ENCODE measurements at places on chromosomes 2 and 18. TPM values are rescaled to one million over a fixed set of nuclear protein-coding genes. Genes with fewer than 3 reads are reported as not detected.
A peak's percentile ranks its signal among the peaks of the same experiment; 100 is the strongest.

DNA sequence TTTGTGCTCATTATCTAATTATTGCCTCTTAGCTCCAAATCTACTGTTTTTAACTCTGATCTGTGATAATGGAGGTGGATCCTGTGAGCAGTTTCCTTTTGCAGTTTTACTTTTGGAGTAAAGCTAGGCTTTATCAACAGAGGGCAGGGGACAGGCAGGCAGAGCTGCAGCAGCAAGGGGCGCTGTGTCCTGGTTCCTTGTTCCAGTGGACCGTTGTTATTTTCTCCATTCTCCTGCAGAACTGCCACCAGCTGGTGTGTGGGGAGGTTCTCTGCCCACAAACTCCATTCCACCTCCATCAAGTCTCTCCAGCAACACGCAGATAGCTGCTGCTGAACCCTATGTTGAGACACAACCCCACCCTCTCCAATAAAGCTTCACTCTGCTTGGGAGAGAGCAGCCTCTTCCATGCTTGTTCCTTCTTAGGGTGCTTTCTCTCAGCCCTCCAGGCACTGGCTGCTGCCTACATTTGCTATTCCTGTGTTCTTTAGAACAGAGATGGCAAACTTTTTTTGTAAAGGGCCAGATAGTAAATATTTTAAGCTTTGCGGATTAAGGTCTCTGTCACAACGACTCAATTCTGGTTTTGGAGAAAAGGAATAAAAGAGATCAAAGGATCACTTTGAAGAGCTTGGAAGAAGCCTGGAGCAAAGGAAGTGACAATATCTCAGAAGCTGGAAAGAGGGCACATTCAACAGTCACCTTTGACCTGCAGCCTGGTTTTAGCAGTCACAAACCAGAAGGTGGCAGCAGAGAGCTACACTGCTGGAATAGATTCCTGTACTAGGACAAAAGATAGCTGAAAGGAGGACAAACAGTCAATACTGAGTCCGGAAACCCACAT is 208.8 kb downstream of the CCDC178 start:
- H3K36me3 ChIP-seq: no peaks in the 10 kb centered on the region
- peak; percentile 94 for DNase-seq
- H3K4me3 ChIP-seq: no peak overlapping the region

The HOXD11 gene
- total RNA-seq: not detected

- H3K36me3 ChIP-seq: no peaks in the 10 kb centered on the region
- H3K27ac ChIP-seq: no peak overlapping the region
- no peak for DNase-seq
- no peaks in the 10 kb centered on the region for H3K4me1 ChIP-seq
- no peak overlapping the region for H3K4me3 ChIP-seq
Measured at GRCh38 chr2:118705032-118705431, 142.4 kb downstream of the EN1 start.

The MC4R gene
- not detected for total RNA-seq

GRCh38 chr2:191148281-191148680 is 2.5 kb downstream of the STAT4 start:
- H3K27ac ChIP-seq: no peak overlapping the region
- no peaks in the 10 kb centered on the region for H3K4me1 ChIP-seq
- no peak for DNase-seq
- no peak overlapping the region for H3K4me3 ChIP-seq
- peaks cover 4% of the 10 kb centered on the region for H3K36me3 ChIP-seq

The GRHL1 gene
- total RNA-seq: 3.3 TPM

GRCh38 chr2:22326250-22326649 is 1058.7 kb upstream of the KLHL29 start:
- no peak overlapping the region for H3K4me3 ChIP-seq
- H3K36me3 ChIP-seq: no peaks in the 10 kb centered on the region
- no peaks in the 10 kb centered on the region for H3K27me3 ChIP-seq
- DNase-seq: no peak
- no peak overlapping the region for H3K27ac ChIP-seq
- peaks cover 5% of the 10 kb centered on the region for H3K4me1 ChIP-seq

GRCh38 chr18:47758000-47758399 is 172.5 kb downstream of the SMAD2 start:
- H3K27ac ChIP-seq: no peak overlapping the region
- no peaks in the 10 kb centered on the region for H3K36me3 ChIP-seq
- H3K27me3 ChIP-seq: no peaks in the 10 kb centered on the region

DNA sequence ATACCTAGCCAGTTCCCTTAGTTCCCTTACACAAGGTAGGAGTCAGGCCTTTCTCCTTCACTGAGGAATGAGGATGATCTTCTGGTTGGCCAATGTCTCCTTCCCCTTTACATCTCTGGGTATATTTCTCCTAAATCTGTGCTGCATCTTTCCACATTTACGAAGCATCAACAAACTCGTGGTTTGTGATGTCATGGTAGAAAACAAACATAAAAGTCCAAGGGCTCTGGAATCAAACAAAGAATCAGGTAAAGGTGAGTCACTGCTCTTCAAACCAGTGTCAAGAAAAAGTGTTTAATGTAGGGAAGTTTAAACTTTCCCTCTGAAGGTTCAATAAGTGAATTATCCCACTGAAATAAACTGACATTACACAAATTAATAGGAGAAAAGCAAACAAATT is 122.9 kb downstream of the METTL8 start:
- H3K36me3 ChIP-seq: no peaks in the 10 kb centered on the region
- H3K27me3 ChIP-seq: no peaks in the 10 kb centered on the region
- DNase-seq: no peak
- peaks cover 3% of the 10 kb centered on the region for H3K4me1 ChIP-seq
- no peak overlapping the region for H3K27ac ChIP-seq

DNA sequence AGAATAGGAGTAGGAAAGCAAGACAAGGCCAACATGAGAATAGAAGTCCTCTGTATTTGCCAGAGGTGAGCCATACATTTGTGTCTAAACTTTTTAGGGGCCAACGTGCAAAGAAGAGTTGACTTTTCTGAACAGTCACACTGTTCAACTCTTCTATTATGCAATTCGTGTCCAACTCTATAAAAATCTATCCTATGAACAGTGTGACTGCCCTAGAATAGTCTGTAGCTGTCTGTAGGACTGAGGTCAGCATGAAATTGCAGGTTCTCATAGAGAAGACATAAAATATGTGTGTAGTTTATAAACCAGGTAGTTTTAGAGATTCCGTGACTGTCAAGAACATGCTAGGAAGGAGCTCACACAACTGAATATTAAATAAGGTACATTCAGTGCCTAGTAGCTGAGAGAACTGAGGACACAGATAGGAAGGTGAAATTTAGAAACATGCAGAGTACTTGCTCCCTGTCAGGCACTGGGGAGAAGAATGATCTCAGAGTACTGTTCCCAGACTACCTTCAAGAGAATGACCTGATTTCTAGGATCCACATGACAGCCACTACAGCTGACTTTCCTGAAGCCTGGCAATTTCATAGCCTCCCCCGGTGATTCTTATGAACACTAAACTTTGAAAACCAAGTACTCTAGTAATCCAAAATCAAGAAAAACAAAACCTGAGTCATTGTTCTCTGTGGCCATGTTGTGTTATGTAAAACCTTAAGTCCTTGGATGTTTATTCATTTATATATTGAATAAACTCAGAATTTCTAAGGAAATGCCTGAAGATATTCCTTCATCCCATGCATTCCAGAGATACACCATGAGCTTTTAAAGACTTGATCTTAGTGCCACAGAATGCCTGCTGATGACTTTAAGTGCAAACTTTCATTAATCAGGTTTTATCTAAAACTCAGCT is 201.5 kb upstream of the BOD1L2 start:
- H3K4me1 ChIP-seq: peaks cover 3% of the 10 kb centered on the region
- DNase-seq: no peak
- H3K36me3 ChIP-seq: no peaks in the 10 kb centered on the region
- H3K27ac ChIP-seq: no peak overlapping the region
- H3K27me3 ChIP-seq: no peaks in the 10 kb centered on the region

The CDH2 gene
- total RNA-seq: 486 TPM

DNA sequence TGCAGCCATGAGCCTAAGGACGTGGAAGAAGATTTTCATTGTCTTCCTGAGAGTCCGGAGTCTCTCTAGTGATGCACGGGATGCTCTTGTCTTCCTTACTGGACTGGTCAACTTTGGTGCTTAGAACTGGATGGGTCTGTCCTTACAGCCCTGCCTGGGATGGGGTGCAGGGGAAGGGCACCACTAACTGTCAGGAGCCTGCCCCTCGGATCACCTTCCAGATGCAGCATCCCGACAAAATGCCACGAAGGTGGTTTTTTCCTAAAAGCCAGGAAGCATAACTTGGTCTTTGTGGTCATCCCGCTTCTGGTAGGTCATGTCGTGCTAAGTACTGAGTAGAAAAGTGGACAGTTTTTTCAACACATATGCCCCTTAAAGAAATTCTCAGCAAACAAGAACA is 207.4 kb upstream of the TWIST2 start:
- H3K36me3 ChIP-seq: no peaks in the 10 kb centered on the region
- H3K4me3 ChIP-seq: no peak overlapping the region
- no peak overlapping the region for H3K27ac ChIP-seq
- no peaks in the 10 kb centered on the region for H3K27me3 ChIP-seq

- no peak for DNase-seq
- no peak overlapping the region for H3K4me3 ChIP-seq
- no peak overlapping the region for H3K27ac ChIP-seq
- no peaks in the 10 kb centered on the region for H3K27me3 ChIP-seq
- no peaks in the 10 kb centered on the region for H3K4me1 ChIP-seq
Measured at GRCh38 chr2:232802091-232802490, 25.7 kb upstream of the KCNJ13 start.

GRCh38 chr2:100978582-100979191 is 23.4 kb upstream of the RPL31 start:
- H3K36me3 ChIP-seq: no peaks in the 10 kb centered on the region
- H3K27me3 ChIP-seq: no peaks in the 10 kb centered on the region
- no peak overlapping the region for H3K4me3 ChIP-seq
- no peaks in the 10 kb centered on the region for H3K4me1 ChIP-seq
- H3K27ac ChIP-seq: no peak overlapping the region
- DNase-seq: no peak

GRCh38 chr2:102397209-102397608 is 25.8 kb upstream of the IL18RAP start:
- no peak overlapping the region for H3K4me3 ChIP-seq
- no peak overlapping the region for H3K27ac ChIP-seq
- H3K4me1 ChIP-seq: no peaks in the 10 kb centered on the region
- no peaks in the 10 kb centered on the region for H3K36me3 ChIP-seq

- no peak overlapping the region for H3K27ac ChIP-seq
- H3K36me3 ChIP-seq: no peaks in the 10 kb centered on the region
- peaks cover 5% of the 10 kb centered on the region for H3K4me1 ChIP-seq
- H3K27me3 ChIP-seq: no peaks in the 10 kb centered on the region
- no peak overlapping the region for H3K4me3 ChIP-seq
Measured at GRCh38 chr2:126906781-126907180, 8.1 kb downstream of the TEX51 start.

GRCh38 chr2:56757884-56758545 is 574.2 kb downstream of the CCDC85A start:
- no peaks in the 10 kb centered on the region for H3K36me3 ChIP-seq
- H3K4me3 ChIP-seq: no peak overlapping the region
- H3K27ac ChIP-seq: no peak overlapping the region
- no peak for DNase-seq

GRCh38 chr2:133788386-133788785 is 220.1 kb upstream of the NCKAP5 start:
- no peaks in the 10 kb centered on the region for H3K36me3 ChIP-seq
- H3K27ac ChIP-seq: no peak overlapping the region
- peaks cover 17% of the 10 kb centered on the region for H3K27me3 ChIP-seq
- H3K4me3 ChIP-seq: no peak overlapping the region
- H3K4me1 ChIP-seq: peaks cover 5% of the 10 kb centered on the region

DNA sequence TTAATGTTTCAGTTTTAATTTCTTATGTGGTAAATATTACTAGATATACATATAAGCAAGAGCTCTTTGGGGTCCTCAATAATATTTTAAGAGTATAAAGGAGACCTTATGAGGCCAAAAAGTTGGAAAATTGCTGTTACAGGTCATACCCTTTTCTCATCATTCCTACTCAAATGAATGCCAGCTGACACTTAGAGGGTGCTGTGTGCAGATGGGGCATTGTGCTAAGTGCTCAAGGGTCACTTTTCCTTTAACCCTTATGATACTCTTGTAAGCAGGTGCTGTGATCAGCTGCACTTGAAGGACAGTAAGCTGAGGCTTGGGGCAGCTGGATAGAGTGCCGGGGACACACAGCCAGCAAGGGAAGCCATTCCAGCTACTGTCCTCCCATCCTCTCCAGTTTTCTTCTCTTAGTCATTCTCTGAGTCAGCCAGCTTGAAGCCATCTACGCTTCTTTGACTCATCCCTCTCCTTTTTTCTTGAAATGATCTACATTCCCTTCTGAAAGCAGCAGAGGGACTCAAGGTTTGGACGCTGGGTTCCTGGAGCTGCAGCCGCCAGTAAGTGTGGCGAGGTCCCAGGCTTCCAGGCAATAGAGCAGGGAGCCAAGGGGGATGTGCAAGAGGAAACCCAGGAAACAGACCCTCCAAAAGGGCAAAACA is 42.0 kb upstream of the CREB1 start:
- no peaks in the 10 kb centered on the region for H3K4me1 ChIP-seq
- H3K27me3 ChIP-seq: no peaks in the 10 kb centered on the region
- DNase-seq: peak; percentile 27
- no peak overlapping the region for H3K4me3 ChIP-seq
- no peaks in the 10 kb centered on the region for H3K36me3 ChIP-seq

GRCh38 chr18:25535495-25535894 is 183.5 kb upstream of the ZNF521 start:
- H3K27ac ChIP-seq: no peak overlapping the region
- no peak overlapping the region for H3K4me3 ChIP-seq
- H3K4me1 ChIP-seq: no peaks in the 10 kb centered on the region
- H3K36me3 ChIP-seq: no peaks in the 10 kb centered on the region
- DNase-seq: no peak

DNA sequence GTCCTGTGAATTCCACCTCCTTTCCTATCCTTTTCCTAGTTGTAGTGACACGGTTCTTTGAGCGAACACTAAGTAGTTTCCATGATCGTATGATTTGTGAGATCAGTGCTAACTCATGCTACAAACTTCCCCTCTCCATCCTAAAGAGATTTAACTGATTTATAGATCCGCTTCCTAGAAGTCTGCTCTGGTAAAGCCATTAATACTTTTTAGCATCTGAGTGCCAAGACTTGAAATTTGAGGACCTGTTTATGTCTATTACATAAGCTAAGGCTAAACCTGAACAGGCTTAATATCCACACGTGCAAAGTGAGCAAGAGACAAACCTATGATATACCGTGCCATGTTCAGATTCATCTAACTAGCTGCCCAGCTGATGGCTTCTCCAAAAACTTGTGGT is 14.9 kb downstream of the PROKR1 start:
- no peak for DNase-seq
- H3K4me3 ChIP-seq: no peak overlapping the region
- H3K4me1 ChIP-seq: no peaks in the 10 kb centered on the region

The GPBAR1 gene
- 0.18 TPM for total RNA-seq

GRCh38 chr18:50190926-50191325 is 4.0 kb downstream of the MYO5B start:
- no peak overlapping the region for H3K27ac ChIP-seq
- no peaks in the 10 kb centered on the region for H3K36me3 ChIP-seq
- peaks cover 76% of the 10 kb centered on the region for H3K27me3 ChIP-seq

The DNAJC5G gene
- not detected for total RNA-seq
